ENCODE measurements at places on chromosomes 11 and 22.
A peak's percentile ranks its signal among the peaks of the same experiment; 100 is the strongest.

- no peak for DNase-seq
Observed at GRCh38 chr22:24873226-24873625, 67.2 kb downstream of the SGSM1 start.

DNA sequence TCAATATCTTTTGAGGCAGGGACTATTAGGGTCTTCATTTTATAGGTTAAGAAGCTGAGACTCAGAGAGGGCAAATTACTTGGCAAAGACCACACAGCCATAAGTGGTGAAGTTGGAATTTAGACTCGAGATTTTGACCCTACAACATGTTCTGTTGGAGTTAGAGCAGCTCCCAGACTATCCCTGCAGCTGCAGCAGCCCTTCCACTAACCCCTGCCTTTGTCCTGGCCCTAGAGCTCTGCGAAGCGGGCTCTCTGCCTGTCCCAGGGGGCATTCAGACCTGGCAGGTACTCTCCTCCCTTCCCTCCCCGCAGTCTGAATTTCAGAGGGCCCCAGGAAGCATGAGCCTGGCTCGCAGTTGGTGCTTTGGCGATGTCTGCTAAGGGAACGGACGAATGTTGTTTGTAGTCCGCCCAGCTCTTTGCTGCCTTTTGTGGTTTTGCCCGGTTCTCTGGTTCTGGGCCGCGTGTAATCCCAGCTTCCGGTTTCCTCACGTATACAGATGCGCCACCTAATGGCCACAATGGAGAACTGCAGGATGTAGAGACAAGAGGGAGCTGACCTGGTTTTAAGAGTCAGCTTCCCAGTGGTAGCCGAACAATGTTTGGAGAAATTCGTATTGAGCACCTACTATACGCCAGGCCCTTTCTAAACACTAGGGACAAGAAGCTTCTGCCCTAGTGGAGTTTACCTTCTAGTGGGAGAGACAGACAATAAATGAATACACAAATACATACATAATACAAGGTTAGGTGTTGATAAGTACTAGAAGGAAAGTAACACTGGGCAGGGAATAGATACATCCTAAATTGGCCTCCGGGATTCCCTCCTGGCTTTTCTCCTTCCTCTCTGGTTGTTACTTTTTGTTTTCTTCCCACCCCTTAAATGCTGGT lies 125.2 kb downstream of the ST3GAL4 start:
- DNase-seq, result peak; percentile 66

DNA sequence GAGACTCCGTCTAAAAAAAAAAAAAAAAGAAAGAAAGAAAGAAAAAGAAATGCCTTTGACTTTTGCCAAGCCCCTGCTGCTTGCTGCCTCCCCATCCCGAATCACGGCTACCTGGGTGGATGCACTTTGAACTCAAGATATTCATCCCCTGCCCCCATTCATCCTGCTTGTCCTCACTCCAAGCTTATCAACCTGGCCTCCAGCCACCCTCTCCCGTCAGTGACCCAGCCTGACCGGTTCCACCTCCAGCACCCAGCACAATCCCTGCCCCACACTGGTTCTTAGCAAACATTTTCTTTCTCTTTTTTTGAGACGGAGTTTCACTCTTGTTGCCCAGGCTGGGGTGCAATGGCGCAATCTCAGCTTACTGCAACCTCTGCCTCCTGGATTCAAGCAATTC lies 44.4 kb downstream of the CYTH4 start:
- DNase-seq, result no peak

DNA sequence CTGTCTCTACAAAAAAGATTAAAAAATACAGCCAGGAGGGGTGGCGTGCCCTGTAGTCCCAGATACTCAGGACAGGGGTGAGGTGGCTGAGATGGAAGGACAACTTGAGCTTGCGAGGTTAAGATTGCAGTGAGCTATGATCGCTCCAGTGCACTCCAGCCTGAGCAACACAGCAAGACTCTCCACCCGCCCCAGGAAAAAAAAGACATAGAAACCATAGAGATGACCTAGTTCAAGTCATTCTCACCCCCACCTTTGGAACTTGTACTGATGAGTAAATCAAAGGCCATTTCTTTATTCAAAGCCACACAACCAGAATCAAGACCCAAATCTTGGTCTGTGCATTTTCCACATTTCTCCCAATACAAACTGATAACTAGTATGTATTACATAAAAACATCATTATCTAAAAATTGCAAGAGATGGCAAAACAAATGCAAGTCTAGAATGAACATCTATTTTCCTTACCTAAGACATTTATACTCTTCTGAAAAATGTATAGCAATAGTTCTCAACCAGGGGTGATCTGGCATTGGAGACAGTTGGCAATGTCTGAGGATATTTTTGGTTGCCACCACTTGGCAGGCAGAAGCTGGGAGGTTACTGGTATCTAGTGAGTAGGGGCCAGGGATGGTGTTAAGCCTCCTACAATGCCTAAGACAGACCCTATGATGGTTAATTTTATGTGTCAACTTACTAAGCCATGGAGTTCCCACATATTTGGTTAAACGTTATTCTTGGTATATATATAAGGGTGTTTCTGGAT lies 34.6 kb downstream of the LGR4 start:
- DNase-seq, result no peak

DNA sequence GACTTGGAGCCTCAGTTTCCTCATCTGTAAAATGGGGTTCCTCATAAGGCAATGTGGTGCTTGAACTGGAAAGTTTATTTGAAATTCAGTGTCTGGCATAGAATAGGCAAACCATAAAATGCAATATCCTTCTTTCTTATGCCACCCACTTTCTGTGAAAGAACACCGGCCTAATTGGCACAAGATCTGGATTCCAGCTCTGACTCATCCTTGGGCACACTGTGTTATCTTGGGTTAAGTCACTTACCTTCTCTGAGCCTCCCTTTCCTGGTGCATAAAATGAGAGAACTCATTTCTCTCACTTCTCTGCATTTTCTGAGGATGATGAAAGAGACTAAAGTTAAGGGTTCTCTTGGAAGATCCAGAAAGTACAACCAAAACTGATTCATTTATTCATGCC lies 5.1 kb downstream of the INSC start:
- no peak for DNase-seq

DNA sequence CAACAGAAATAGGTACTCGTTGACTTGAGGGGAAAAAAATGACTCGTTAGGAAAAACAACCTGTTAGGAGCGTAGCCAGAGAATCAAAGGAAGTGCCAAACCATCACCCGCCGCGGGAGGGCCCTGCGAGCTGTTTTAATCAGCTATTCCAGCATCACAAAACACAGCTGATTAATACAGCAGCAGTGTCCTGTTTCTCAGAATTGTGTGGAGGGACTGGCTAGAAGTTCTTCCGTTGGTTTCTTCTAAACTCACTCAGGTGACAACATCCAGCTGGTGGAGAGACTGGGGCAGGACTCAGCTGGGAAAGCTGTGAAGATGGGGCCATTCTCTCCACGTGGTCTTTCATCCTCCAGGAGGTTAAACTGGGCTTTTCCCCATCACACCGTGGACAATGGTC lies 28.0 kb downstream of the HSPA8 start:
- no peak for DNase-seq

GRCh38 chr11:1568441-1568911 lies 3.6 kb downstream of the DUSP8 start:
- no peak for DNase-seq

- no peak for DNase-seq
Observed at GRCh38 chr11:5547982-5548381, 358 bp downstream of the OR52H1 start.

Measured in NCI-H2107 (cell line).